Spinal cord (tissue), 10 donors: ENCODE measurements at places on chromosomes 12 and 14.

DNA sequence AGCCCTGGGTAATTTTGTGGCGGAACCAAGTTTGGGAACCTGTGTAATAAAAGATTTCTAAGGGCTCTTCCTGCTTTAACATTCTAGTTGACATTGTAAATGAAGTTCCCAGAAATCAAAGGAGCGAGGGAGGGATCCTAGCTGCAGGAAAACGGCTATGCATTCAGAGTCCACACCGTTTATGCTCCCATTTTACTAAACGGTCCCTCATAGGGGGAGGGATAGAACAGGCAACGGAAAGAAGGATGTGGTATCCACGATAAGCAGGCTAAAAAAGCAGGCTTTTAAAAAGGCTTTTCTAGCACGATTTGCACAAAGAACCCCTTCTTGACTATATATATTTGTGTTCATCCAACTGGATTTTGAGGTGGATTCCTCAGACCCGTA lies 559 bp downstream of the SYNJ2BP start:
- peak; percentile 4 for DNase-seq

DNA sequence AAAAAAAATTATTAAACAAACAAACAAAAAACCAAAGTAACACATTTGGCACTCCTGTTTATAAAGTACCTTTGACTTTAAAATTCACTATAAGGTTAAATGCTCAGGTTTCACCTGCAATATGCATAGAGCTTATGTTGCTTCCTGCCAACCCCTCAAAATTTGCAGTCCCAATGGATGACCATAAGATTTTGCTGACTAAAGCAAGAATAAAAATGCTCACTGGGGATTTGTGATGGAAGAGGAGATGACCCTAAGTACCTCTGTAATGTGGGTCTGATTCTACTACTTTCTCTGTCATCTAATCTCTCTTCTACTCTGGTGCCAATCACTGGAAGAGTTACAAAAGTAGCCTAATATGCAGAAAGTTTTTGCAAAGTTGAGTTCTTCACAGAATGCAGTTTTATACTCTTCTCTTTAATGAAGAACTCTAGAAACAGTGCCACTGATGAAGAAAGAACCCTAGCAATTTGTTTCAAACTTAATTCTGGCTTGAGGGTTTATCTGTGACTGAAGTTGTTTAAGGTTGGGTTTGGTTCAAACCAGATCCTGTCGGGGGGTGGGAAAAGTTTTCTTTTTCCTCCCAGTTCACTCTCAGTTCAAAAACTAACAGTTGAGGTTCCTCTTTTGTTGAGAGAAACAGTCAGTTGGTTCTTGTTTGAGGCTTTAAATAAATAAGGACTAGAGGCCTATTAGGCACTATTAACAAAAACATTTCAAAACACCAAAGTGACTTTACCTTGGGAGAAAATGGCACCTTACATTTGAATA lies 10.9 kb downstream of the WASHC3 start:
- no peak for DNase-seq

- no peak for DNase-seq
These were observed 2.9 kb upstream of the TDRD9 start for GRCh38 chr14:103925316-103925715.

DNA sequence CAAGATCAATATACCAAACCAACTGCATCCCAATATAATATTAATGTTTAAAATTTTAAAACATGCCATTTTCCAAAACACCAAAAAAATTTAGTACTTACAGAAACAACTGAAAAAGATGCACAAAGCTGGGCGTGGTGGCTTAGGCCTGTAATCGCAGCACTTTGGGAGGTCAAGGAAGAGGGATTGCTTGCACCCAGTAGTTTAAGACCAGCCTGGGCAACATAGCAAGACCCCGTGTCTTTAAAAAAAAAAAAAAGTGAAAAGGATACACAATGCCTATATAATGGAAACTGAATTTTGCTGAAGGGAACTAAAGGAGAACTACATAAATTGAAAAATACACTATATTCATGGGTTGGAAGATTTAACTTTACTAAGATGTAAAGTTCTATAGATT lies 149.5 kb downstream of the RMST start:
- no peak for DNase-seq

- no peak for DNase-seq
These were observed 24.0 kb downstream of the FKBP11 start for GRCh38 chr12:48901278-48901677.

- DNase-seq = no peak
These were observed 16.4 kb downstream of the ACVRL1 start for GRCh38 chr12:51923506-51924365.

DNA sequence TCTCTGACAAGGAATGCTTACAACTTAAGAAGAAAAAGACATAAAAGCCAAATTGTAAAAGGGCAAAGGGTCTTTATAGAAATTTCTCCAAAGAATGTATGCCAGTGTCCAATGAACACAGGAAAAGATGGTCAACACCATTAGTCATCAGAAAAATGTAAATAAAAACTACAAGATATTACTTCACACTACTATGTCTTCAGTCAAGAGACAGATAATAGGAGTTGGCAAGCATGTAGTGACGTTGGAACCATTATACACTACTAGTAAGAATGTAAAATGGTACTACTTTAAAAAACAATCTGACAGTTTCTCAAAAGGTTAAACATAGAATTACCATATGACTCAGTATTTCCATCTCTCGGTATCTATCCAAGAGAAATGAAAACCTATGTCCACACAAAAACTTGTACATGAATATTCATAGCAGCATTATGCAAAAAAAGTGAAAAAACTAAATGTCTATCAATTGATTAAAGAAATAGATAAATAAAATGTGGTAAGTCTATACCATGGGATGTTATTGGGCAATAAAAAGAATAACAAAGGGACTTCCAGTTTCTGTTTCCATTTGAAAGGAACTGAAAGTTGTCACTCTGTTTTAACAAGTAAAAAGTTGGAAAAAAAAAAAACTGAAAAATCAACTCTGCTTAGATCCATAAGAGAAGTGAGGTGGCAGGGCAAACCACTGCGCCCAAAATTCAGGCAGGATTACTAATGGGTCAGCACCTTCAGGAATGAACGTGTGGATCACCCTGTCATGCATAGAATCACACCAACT lies 69.8 kb downstream of the ALG10B start:
- no peak for DNase-seq

DNA sequence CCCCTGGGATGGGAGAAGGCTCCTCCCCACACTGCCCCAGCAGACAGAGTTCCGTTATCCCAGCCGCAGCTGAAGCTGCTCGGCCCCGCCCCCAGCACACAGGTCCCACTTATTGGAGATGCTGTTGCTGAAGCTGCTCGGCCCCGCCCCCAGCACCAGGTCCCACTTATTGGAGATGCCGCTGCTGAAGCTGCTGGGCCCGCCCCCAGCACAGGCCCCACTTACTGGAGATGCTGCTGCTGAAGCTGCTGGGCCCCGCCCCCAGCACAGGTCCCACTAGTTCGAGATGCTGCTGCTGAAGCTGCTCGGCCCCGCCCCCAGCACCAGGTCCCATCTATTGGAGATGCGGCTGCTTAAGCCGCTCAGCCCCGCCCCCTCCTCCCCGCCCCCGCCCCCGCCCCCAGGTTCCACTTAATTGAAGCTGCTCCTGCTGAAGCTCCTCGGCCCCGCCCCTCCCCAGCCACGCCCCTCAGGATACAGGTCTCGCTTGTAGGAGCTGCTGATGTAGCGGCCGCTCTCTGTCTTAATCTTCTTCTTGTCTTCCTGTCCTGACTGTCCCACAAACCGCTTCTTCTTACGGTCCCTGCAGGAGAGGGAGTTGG lies 12.0 kb downstream of the CFAP73 start:
- DNase-seq = peak; percentile 83

GRCh38 chr14:59333668-59334067 lies 131.5 kb downstream of the GPR135 start:
- peak; percentile 59 for DNase-seq

DNA sequence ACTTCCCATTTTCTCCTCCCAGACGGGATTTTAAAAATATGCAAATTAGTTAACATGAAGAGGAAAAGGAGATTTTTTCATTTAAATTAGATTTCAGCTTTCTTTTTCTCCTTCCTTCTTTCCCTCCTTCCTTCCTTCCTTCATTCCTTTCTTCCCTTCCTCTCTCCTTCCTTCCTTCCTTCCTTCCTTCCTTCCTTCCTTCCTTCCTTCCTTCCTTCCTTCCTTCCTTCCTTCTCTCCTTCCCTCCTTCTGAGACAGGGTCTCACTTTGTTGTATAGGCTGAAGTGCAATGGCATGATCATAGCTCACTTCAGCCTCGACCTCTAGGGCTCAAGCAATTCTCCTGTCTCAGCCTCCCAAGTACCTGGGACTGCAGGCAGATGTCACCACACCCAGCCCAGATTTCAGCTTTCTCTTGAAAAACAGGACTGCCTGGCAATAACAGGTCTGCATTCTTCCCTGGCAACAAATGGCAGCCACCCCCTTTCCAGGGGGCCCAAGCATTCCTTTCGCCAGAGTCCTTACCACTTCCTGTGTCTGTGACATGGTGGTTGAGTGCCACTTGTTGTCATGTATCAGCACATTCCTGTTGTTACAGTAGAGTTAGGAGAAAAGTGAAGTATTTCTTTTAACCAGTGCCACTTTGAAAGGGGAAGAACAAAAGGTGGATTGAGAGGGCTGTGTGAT lies 119.1 kb downstream of the PTPN11 start:
- DNase-seq = no peak

GRCh38 chr12:5593998-5594397 lies 162.1 kb downstream of the NTF3 start:
- no peak for DNase-seq

GRCh38 chr14:99137001-99137700 lies 134.8 kb downstream of the BCL11B start:
- no peak for DNase-seq

DNA sequence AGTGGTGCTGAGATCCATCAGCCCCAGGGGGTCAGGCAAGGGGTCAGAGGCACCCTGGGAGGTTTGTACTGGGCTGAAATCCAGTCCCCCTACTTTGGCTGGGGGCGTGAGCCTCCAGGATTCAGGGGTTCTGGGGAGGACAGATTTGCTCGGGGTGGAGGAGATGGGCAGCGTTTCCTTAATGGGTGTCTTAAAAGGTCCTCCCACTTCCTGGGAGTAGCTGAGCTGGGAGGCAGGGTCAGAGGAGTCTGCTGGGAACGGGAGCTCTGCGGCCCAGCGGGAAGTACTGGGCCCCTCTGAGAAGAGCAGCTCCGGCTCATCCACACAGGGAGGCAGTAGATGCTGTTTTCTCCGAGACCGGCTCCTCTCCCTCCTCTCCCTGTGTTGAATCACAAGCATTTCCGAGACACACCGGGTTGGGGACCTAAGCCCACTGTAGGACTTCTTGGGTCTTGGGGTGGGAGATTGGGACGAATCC lies 2.1 kb upstream of the TEX52 start:
- no peak for DNase-seq

DNA sequence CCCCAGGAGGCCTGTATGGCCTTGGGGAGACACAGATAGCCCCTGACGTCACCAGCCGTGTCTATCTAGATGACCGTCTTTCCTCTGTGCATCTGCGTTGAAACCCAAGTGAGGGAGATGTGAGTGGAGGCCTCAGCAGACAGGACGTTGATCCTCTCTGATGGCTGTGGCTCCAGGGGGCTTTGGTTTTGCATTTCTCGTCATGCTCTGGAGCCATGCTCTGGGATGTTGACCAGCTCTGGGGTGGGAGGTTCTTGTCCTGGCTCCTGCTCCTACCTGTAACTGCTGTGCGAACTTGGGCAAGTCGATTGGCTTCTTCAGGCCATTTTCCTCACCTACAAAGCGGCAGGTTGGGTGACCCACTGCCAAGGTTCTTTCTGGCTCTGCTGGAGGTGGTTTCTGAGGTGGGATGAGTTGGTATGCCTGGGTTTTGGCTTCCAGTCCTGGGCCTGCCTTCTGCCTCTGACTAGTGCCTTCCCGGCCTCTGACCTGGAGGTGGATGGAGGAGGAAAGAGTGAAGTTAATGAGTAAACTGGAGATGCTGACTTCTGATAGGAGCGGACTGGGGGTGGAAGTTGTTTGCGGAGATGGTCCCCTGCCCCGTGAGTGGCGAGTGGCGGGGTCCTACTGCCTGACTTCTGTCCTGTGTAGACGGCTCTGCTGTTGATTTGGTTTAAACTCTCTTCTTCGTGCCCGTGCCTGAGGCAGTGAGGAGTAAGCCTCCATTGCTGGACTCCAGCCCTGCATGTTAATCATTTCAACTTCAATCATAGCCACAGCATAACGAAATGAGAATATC lies 8.4 kb downstream of the TSPAN9 start:
- no peak for DNase-seq

- peak; percentile 54 for DNase-seq
These were observed 9.4 kb downstream of the GCH1 start for GRCh38 chr14:54893151-54893760.

GRCh38 chr12:33587354-33587753 lies 147.7 kb upstream of the SYT10 start:
- DNase-seq = no peak

- no peak for DNase-seq
These were observed 123.5 kb downstream of the NAV3 start for GRCh38 chr12:77954206-77954555.
